Left ventricle myocardium superior (tissue), 1 donor: ENCODE measurements at places on chromosomes 12 and 14.

- no peak for DNase-seq
These were observed 299.1 kb upstream of the AMIGO2 start for GRCh38 chr12:47378907-47379306.

DNA sequence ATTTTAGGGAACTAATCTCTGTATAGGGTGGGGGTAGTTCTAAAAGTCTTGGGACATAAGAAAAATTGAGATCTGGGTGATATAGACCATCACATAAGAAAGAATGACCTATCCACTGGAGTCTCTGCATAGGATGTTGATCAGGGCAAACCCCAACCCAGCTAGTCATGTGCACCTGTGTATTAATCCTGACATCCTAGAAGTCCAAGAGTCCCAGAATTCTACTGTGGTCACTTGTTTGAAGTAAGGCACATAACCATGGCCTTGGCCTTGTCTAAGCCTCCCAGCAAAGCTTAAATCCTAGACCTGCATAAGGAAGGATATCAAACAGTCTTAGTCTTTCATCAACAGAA lies 334.1 kb upstream of the DCN start:
- no peak for DNase-seq

GRCh38 chr12:50932787-50933280 lies 19.5 kb upstream of the HIGD1C start:
- no peak for DNase-seq

DNA sequence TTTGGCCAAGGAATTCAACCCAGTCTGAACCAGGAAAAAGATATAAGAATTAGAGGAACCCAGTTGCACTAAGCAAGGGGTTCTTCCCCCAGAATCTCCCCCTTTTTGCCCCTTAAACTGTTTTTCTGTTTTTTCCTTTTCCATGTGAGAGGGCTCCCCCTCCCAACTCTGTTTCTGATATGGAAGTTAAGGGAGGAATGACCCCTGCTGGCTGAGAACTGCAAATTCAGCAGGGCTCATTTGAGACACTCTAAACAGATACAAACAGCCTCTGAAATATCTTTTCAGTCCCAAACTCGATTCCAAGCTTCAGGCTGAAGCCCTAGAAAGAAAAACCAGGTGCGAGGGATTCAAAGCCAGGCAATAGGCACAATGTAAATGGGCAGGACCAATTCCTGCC lies 132.7 kb downstream of the SLC41A2 start:
- no peak for DNase-seq

GRCh38 chr12:75862692-75863471 lies 168.7 kb downstream of the PHLDA1 start:
- no peak for DNase-seq

- DNase-seq = no peak
These were observed 58.0 kb upstream of the PARP11 start for GRCh38 chr12:3931206-3931605.
